ENCODE measurements at places on chromosomes 5 and 9. TPM values are rescaled to one million over a fixed set of nuclear protein-coding genes. Genes with fewer than 3 reads are reported as not detected.
A peak's percentile ranks its signal among the peaks of the same experiment; 100 is the strongest.

GRCh38 chr5:14588145-14588544 is 6.6 kb downstream of the OTULINL start:
- no peak for DNase-seq

DNA sequence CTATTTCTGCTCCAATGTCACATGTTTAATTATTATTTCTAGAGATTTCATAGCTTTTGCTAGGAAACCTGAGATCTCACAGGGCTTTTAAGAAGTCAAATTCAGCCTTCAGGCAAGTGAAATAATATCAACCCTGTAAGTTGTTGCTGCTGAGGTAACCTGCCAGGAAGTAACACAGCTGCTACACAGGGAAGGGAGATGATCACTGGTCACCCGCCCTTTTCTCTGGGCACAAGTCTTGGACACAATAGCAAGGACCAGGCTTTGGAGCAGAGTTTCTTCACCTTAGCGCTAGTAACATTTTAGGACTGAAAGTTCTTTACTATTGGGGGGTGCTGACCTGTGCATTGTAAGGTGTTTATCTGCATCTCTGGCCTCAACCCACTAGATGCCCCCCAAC is 50.1 kb downstream of the PTTG1 start:
- no peak for DNase-seq

GRCh38 chr5:106833517-106833916 is 837.2 kb downstream of the EFNA5 start:
- no peak for DNase-seq

Gene ST8SIA4
- total RNA-seq: 5.9 TPM

GRCh38 chr9:16828340-16829281 is 41.9 kb downstream of the BNC2 start:
- DNase-seq: peak; percentile 46

- no peak for DNase-seq
Observed at GRCh38 chr9:87201351-87201751, 254.0 kb upstream of the GAS1 start.

GRCh38 chr5:9667906-9668305 is 37.8 kb upstream of the TAS2R1 start:
- DNase-seq: no peak

GRCh38 chr5:179333796-179334761 is 11.2 kb downstream of the ADAMTS2 start:
- no peak for DNase-seq

DNA sequence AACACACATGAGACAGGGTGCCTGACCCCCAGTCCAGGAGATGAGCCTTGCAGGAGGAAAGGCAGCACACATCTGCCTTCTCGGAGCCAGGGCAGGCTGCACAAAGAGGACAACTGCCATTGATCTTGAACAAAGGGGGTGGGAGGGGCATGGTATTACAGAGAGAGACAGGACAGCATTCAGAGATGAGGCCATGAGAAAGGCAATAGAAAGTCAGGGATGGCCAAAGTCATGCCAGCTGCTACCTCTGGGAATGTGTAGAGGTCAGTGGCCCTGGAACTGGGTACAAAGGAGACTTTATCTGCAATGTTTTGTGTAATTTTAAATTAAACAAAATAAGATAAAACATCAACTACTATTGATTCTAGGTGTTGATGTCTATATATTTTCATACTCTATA is 43.2 kb downstream of the WDR36 start:
- peak; percentile 14 for DNase-seq

Gene TMEM171
- total RNA-seq: not detected

- DNase-seq: no peak
Observed at GRCh38 chr5:148623741-148624140, 30.6 kb downstream of the HTR4 start.

DNA sequence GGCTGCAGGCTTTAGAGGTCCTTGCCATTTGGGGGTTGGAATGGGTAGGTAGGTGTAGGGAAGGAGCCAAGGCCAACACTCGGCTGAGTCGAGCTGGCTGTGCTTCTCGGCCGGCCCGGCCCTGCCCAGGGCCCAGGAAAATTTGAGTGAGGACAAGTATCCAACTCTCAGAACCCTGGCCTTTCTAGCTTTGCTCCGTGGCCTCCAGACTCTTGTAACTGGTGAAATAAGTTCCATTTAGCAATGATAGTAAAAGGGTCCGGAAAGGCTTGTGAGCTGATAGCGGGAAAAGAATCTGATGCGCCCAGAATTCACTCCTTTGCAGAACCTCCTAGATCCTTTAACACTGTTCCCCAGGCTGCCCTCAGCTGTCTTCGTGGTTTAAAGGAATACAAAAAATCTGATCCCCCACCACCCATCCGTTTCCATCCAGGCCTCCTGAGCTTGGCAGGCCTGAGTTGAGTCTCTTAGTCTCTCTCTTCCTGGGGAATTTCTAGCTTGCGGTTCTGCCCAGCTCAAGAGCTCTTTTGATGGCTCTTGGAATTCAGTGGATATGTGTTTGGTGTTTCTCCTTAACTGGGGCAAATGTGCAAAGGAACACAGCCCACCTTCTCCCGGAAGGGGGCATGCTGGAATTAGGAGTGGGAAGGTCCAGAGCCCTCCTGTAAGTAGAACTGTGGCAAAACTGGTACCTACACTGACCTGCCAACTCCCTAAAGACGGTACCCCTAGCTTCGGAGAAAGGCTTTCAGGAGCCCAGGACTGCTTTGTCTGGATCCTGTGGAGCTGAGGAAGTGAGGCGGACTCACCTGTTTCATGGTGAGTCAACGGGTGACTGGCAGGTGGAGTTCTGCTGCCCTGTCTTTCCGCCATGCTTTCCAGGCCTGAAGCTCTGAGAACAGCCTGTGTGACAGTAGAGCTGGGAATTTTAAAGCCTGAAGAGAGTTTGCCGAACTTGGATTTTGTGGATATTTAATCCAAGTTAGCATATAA is 1.7 kb downstream of the DMRT3 start:
- DNase-seq: no peak

DNA sequence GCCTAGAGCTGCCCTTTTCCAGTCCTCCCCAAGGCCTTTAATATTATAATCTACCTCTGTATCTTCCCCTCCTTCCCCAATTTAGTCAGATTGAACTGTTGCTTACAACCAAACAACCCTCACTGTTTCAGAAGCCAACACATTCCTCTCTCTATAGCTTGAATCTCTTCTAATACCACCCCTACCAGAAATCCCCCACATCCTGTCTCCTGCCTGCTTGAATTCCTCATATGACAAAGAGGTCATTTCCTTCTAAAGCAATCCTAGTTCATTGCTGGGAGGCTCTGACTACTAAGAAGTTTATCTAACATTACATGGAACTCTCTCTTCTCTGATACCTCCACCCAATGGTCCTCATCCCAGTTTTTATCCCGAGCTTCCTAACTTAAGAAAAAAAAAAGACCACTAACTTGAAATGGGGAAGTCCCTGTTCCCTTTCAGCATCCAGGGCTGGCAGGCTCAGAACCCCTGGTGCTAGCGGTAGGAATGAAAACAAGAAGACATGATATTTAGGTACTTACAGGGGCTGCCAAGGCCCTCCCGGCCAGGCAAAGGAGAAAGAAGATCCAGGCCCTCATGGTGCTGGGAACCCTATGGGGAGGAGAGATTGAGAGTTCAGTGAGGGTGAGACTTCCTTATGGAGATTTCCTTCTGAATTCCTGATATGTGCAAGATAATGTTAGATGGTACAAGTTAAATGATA is 11.0 kb downstream of the SPARC start:
- no peak for DNase-seq

- DNase-seq: no peak
Observed at GRCh38 chr5:177479774-177480173, 6.3 kb upstream of the DBN1 start.

Gene FBP1
- 0.80 TPM for total RNA-seq

Gene HAND1
- not detected for total RNA-seq

DNA sequence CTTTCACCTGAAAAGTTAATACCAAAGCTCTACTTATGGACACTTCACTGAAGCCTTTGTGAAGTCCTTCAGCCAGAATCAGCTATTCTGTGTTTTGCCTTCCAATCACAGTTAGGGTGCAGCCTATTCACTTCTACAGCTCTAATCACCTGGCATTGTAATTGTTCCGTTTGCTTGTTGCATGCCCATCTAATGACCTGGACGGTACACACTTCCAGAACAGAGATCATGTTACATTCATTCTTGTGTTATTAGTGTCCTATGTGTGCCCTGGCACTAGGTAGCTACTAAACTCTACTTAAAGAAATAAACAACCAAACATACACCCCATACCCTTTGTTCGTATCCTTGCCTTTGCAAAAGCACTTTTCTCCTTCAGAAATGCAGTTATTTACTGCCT is 1162.9 kb upstream of the WWC1 start:
- no peak for DNase-seq

DNA sequence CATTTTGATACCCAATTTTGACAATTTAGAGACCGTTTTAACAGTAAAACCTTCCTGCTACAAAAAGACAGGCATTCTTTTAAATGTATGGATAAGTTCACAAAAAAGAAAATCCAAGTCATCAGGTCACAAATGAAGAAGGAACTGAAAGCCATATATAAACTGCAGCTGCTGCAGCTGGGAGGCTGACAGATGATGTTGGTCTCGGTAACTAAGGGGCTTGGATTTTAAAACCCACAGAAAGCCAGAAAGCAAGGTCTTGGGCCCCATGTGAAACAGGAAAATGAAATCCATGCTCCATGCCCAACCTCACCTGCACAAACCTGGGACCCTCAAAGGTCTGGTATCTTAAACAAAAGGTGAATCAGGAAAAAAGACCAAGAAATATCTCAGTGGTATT is 15.7 kb upstream of the C5orf34 start:
- no peak for DNase-seq

- no peak for DNase-seq
Observed at GRCh38 chr9:128920381-128921058, at the start of gene PHYHD1. Gene PHYHD1, plus strand, starts transcription at chr9:128920982. Its CDS starts 1,342 bp downstream, at chr9:128922324.

DNA sequence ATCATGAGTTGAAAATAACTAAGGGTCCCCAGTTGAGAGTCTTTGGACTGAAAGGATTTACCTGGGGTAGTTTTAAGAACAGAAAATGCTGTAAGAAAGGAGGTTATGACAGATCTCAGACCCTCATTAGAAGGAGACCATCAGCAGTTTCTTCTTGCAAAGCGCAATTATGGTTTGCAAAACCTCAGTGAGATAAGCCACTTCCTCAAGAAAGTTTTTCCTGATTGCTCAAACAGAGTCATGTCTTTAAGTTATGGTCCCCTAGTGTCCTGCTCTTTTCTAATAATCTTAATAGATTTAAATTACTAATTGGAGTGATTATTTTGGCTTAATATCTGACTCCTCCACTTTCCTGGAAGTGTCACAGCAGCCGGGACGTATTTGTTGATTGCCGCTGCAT is 293.2 kb upstream of the KLF4 start:
- DNase-seq: no peak

- no peak for DNase-seq
Observed at GRCh38 chr9:16982780-16983310, 112.4 kb upstream of the BNC2 start.

DNA sequence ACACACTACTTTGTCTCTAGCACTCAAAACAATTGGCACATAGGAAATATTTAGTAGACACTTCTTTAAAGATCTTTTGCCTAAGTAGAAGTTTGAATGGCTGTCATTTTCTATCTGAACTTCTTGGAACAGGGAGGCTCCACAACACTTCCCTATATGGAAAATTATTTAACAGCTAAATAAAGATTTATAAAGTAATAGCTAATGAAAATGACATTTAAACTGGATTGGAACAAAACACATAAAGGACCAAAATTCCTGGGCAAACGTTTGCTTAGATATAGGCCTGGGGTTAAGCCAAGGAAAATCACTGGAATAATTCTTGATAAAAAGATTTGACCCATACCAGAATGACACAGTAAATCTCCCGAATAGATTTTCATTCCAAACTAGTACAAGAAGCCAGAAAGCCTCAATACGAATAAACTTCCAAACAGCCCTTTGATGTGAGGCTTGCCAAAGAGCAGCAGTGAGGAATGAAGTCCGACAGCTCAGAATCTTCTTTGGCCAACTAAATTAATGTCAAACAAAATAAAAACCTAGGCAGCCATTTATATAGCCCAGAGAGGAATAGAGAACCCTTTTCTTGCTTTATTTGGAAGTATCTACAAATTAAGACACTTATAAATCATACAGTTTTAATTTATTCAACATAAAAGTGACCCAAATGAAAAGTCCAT is 20.3 kb upstream of the RNF180 start:
- no peak for DNase-seq

DNA sequence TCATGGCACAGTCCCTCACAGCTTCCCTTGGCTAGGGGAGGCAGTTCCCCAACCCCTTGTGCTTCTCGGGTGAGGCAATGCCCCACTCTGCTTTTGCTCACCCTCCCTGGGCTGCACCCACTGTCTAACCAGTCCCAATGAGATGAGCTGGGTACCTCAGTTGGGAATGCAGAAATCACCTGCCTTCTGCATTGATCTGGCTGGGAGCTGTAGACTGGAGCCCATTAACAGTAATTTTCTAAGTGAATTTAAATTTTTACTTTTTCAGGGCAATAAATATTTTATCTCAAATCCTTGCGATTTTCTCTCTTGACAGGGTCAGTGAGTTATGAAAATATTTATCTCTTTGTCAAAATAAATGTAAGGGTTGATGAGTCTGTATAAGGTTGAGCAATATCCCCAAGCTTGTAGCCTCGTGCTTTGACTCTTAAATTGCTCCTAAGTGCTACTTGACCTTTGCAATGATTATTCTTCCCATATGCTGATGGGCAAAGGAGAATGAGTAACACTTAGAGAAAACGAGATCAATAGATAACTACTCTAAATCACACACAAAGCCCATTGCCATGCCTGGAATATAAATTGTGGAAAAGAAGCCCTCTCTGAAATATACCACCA is 82.1 kb upstream of the MOCS2 start:
- DNase-seq: no peak

Gene PPP2CA
- total RNA-seq: 197 TPM

DNA sequence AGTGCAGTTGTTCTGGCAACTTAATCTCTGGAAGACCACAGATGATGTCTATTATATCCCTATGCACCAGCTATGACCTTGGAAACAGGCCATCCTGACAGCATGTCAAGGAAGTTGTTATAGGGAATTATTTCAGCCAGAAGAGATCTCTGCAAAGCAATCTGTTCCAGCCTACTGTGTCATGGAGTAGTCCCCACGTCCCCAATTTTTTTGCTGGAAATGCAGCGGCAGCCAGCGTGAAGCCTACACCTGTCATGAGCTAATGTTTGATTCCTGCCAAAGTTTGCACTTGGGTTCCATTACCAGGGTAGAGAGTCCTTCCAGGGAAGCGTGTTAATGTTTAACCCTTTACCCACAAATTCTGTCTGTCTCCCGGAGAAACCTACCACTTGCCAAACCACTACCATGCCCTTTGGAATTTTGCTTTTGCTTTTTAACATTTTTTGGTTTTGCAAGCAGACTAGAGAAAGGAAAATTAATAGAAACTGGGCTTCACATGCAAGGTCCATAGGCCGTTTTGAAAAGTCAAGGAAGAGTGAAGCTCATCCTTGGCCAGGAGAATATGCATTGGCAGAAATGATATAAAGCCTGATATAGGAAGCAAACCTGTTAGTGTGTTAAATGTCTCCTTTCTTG is 174.9 kb upstream of the SPRY4 start:
- no peak for DNase-seq

DNA sequence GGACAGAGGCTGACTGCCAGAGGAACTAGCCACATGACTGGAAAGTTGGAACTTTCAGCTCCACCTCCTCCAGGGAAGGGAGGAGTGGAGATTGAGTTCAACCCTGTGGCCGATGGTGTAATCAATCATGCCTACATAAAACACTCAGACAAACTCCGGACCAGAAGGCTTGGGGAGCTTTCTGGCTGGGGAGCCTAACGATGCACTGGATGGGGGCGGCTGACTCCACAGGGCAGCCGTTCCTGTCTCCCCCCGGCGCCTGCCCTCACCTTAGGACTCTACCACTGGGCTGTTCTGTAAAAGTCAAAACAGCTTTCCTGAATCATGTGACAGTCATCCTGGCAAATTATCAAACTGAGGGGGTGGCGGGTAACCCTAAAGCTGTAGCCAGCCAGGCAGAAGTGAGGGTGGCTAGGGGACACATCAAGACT is 58.0 kb downstream of the GOLM1 start:
- DNase-seq: no peak

Gene SPATA31D4
- not detected for total RNA-seq

Gene ORM2
- total RNA-seq: not detected

Measured in neural crest cell (in vitro differentiated cells).